Brain (organoid and tissue), 16 donors: ENCODE measurements at places on chromosomes 11 and 22.

- peak; percentile 66 for DNase-seq
Measured at GRCh38 chr22:23565915-23566704, 14.0 kb downstream of the IGLL1 start.

DNA sequence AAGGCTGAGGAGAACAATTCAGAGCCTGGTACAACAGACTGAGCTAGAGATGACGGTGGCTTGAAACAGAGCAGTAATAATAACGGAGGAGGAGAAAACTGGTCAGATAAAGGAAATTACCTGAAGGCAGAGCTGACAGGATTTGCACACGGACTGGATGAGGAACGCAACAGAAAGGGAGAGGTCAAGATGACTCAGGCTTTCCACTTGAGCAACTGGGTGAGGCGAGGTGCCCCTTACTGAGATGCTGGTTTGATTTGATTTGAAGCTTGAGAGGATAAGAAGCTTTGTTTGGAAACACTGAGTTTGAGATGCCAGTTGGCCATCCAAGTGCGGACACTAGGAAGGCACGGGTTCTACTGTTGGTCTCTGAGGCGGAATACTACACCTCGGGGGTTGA lies 35.4 kb upstream of the NRIP3 start:
- no peak for DNase-seq

GRCh38 chr11:48129697-48130395 lies 86.8 kb upstream of the OR4B1 start:
- DNase-seq, result no peak

- no peak for DNase-seq
Measured at GRCh38 chr11:65719871-65720210, 757 bp downstream of the RNASEH2C start.

DNA sequence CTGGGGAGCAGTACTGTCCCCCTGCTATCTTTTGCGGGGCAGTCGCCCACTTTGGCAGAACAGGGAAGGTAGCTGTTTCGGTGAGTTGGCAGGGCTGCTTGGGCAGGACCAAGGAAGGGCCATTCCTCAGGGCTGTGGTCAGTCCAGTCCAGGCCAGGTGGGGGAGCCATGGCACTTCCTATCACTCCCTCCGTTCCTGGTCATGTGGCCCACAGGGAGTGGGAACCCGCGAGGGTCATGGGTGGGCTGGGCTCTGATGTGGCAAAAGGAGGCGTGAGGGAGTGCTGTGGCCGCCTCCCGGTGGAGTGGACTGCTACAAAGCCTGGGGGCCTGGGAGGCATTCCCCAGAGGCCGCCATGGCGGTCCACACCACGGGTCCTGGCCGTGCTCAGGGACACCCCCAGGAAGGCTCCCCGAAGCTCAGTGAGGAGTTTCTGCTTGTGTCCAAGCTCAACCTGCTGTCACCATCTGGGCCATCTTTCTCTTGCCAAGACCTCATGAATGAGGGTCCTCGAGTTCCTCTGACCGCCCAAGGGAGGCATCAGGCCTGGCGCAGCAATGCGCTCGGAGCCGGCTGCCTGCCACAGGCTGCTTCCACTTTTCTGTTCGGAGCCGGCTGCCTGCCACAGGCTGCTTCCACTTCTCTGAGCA lies 11.9 kb downstream of the CHID1 start:
- no peak for DNase-seq

DNA sequence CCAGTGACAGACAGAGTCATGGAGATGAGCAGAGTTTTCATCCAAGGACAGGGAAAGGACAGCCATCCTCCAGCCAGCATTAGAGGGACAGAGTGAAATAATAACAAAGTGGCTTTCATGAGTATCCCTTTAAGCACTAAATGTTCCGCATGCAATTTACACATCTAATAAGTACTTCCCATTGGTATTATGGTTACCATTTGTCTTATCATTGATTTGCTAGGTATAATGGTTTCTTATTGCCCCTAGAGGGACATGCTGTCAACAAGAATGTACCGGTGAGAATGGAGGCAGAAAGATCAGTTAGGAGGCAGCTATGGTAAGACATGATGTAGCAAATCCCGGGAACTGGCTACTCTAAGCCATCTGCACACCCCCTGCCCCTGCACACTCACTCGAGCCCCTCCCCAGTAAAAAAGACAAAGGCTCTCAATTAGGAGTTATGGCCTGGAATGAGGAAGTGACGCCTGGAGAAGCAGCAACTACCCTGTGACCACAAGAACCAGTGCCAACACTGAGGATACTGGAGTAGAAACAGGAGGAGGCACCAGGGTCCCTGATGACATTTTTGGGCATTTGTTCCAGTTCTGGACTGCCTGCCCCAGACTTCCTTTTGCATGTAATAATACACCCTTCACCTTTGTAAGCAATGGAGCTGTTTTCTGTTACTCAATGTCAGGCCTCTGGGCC lies 30.2 kb upstream of the HMGXB4 start:
- no peak for DNase-seq

DNA sequence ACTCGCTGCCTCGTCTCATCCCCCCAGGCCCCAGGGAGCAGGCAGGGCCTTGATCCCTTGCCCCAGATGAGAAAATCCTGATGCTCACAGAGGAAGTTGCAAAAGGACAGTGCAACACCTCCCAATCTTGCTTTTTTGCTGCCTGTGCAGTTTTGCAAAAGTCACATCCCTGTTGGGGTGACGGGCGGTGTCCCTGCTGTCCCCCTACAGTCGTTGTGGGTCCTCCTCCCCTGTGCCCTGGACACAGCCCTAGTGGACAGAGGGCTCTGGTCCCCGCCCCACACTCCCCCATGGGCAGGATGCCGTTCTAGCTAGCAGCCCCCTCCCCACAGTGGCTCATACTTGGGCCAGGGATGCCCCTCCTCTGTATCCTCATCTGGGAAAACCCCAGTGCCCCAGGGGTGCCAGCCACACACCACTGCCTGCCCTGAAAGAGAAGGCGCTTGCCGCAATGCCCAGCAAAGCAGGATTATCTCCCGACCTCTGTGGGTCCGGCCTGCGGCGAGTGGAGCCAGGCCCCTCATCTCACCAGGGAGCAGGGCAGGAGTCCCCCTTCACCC lies 18.4 kb upstream of the CTSD start:
- no peak for DNase-seq

DNA sequence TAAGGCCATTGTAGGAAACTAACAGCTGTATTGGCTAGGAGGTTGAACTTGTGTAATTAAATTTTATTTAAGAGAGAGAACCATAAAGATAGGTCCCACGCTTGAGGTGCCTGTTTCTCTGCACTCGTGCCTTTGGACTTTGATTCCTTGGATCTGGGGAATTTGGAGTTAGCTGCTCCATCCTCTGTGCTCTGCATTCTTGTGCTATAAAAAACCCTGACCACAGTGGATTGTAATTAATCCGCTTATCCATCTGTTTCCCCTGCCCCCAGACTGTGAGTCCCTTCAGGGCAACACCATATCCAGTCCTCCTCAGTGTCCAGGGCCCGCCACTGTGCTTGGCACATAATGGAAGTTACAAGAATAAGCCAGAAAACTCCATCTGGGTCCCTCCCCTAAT lies 169.8 kb downstream of the SPON1 start:
- peak; percentile 22 for DNase-seq

DNA sequence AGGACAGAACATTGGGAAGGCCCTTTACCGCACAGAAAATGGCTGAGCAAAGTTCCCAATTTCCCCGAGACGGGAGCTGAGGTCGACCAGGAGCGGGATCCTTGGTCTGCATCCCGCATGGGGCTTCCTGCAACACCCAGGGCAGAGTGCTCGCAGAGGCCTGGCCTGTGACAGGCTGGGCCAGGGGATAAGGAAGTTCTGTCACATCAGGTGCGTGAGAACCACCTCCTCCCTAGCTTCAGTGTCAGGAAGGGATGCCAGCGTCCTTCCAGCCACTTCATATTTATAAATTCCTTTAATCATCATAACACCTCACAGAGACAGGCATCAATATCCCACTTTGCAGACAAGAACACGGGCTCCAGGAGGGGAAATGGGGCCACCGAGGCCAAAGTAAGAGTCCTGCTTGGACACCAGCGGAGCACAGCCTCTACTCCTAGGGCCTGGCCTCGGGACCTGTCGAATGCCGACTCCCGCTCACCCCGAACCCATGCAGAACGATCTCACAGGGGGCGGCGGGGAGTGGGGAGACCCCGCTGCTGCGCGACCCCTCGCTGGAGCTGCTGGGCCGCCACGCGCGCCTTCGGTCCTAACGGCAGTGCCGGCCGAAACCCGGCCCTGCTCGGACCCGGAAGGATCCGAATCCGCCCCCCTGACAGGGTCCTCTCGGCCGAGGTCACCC lies 532 bp downstream of the BET1L start:
- DNase-seq, result no peak

- DNase-seq, result peak; percentile 67
Measured at GRCh38 chr11:122882857-122883645, 492 bp downstream of the JHY start.

DNA sequence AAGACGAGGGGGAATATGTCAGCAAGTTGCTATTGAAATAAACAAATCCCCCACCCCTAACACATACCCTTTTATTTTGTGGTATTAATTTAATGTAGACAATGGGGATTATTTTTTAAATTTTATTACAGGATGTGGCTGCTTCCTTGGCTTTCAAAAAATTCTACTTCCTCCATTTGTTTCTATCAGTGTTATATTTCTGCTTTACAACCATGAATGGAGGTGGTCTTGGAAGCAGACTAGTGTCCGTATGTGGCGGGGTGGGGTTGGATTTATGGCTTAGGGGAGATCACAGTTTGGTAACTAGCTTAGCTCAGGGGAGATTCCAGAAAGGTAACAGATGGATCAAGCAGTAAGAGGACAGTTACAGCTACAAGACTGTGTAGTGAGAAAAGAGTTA lies 39.3 kb upstream of the PICALM start:
- no peak for DNase-seq

- DNase-seq, result no peak
Measured at GRCh38 chr22:27019827-27020226, 362.4 kb downstream of the MIAT start.

DNA sequence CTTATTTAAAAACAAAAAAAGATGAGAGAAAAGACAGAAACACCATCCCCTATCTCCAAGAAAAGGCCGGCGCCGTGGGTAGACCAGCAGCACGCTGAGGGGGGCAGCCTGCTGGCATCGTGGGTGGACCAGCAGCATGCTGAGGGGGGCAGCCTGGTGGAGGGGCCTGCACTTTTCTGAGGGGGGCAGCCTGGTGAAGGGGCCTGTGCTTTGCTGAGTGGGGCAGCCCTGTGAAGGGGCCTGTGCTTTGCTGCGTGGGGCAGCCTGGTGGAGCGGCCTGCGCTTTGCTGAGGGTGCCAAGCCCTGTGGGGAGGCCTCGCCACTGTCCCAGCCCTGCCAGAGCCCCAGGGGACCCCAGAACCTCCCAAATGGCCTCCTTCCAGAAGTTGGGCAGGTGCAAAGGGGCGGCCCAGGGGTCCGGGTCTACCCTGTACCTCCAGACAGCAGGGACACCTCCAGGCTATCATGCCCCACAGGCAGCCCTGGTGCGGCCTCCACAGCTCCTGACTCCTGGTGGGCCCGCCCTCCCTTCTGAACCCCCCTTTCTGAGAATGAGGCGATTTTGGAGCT lies 1185.7 kb downstream of the BRD1 start:
- DNase-seq, result no peak

GRCh38 chr22:36807627-36808026 lies 9.2 kb downstream of the PVALB start:
- no peak for DNase-seq

DNA sequence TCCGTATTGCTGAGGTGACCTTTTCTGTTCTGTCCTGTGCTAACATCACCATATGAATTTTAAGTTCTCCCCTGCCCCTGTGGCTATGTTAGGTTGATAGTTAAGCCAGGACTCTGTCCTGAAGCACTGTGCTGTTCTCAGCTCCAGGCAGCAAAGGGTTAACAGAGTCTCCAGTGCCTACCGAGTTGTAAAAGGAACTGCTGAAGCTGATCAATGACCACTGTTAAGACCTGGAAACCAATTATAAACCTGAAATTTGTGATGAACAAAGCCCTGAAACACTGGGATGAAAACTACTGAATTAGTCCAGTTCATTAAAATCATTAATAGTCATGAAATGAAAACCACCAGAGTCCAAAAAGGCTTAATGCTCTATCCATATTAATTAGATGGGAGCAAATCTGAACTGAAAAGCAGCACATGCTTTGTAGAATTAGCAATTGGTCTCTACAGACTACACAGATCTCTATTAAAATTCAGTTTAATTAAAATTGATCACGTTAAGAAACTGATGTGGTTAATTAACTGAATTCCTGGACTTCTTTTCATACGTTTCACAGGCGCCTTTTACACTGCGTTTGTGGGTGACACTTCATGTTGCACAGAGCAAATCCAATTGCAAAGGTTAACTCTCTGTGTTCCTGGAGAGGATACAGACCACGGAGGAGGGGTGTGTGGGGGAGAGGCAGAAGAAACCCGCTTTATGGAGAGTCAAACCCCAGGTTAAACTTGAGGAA lies 188.5 kb upstream of the MPPED2 start:
- DNase-seq, result peak; percentile 86

- DNase-seq, result no peak
Measured at GRCh38 chr11:35787626-35788025, 125.1 kb downstream of the TRIM44 start.

DNA sequence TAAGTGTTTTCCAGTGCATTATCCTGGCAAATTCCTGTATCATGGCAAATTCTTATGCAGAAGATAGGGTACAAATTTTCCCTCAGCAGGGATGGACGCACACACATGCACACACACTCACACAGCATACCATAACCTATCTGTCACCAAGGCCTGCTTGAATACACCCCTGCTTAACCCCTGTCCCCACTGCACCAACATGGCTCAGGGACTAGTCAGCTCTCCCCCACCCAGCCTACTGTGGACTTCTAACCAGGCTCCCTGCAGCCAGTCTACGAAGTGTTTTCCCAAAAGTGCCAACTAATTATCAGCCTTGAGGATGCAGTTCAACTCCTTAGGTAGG lies 63.1 kb downstream of the RAB30 start:
- no peak for DNase-seq

DNA sequence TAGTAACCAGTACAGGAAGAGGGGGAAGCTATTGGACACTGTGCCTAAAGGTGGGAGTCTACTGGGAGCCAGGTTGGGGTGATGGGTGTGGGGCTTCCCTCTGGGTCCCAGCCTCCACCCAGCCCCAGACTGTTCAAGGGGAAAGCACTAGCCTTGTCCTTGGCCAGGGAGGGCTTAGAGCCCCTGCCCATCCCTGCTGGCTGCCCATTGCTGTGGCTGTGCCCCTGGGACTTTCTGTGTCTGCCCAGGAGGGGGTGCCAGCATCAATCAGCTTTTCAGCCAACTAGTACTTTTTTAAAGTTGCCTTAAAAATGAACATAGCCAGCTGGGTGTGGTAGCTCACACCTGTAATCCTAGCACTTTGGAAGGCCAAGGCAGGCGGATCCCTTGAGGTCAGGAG lies 19.9 kb downstream of the INCENP start:
- DNase-seq, result no peak

DNA sequence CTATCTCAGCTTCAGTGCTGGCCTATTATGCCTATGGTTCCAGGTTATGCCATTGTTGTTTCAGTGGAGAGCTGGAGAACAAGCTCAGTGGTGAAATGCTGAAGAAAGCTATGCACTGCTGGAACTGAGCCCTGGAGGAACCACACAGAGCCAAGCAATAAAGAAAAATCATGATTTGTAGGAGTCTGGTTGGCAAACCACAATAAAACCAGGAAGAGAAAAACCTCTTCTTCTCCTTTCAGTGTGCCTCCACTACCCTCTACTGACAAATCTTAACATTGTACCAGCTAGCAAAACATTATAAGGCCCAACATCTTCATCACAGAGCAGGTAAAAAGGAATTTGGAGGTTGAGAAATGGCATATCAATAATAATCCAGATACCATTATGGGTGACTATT lies 5.3 kb downstream of the OR51F2 start:
- DNase-seq, result no peak
